ENCODE measurements at places on chromosomes 1 and 21.

- no peak for DNase-seq
Measured at GRCh38 chr1:3857791-3858129, 484 bp downstream of the DFFB start.

- no peak for DNase-seq
Measured at GRCh38 chr1:165960136-165960535, 132.7 kb downstream of the UCK2 start.

DNA sequence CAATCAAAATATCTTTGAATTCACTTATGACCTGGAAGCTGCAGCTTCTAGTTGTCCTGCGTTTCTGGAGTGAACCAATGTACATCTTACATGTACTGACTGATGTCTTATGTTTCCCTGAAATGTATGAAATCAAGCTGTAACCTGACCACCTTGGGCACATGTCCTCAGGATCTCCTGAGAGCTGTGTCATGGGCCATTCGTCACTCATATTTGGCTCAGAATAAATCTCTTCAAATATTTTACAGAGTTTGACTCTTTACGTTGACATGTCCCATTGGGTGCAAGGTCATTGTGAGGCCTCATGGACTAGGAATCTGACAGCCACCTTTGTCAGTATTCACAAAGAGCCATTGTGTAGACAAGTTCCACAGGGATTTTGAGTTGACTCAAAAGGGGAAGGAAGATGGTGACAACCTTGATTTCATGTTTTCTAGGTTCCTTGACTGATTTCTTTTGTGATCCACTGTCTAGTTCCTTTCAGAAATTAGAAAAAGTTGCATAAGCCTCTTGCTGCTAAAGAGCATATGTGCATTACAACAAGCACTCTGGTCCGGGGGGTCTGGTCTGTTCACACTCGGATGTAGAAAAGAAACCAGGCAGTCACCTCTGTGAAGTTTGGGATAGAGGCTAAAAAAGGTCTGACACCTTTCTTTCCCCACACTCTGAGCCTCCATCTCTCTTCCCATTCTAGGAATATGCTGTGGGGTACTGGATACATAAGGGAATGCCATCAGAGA is 10.7 kb downstream of the CHI3L2 start:
- no peak for DNase-seq

DNA sequence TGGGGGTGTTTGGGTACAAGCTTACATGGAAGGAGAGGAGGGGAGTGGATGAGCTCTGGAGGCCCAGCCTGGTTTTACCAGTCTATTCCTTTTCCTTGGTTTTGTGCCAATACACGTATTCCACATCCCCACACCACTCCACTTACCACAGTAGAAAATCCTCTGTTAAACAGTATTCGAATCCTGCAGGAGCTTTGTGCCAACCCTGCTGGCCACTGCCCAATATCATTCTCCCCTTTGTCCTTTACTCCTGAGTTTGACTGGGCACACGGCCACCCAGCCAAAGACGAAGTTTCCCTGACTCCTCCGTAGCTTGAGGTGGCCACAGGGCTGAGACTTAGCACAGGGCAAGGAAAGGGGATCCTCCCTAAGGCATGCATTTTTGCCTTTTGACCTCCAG is 61.6 kb downstream of the TMCO4 start:
- DNase-seq = no peak

DNA sequence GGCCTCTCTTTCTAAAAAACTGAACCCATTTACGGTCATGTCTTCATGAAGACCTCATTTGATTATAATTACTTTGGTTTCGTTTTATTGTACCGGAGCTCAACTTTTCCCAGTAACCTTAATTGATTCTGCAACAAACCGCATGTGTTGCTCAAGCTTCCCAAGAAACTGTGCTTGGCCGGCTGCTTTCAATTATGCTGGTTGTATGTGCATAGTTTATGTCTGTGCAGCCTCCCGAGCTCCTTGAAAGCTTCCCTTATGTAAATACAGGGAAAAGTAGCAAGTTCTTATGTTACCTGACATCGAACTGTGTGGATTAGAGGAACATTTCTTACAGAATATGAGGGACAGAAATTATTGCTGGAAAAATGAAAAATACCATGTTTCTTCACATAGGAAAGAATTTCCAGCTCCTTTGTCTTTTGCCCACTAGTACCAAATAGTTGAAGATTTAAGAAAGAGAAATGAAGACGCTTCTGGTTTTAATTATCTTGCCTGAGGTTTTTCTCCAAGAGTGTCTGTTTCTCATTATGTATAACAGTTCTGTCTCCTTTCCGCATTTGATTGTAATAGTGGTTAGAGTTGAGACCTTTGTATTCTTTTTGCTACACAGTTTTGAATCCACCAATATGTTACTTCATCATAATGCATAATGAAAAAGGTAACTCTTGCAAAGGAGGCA is 2.1 kb downstream of the VCAM1 start:
- DNase-seq = no peak

- DNase-seq = peak; percentile 94
Measured at GRCh38 chr1:205484985-205485967, 19.2 kb upstream of the CDK18 start.

- no peak for DNase-seq
Measured at GRCh38 chr1:207849646-207850045, 61.3 kb downstream of the CD34 start.

DNA sequence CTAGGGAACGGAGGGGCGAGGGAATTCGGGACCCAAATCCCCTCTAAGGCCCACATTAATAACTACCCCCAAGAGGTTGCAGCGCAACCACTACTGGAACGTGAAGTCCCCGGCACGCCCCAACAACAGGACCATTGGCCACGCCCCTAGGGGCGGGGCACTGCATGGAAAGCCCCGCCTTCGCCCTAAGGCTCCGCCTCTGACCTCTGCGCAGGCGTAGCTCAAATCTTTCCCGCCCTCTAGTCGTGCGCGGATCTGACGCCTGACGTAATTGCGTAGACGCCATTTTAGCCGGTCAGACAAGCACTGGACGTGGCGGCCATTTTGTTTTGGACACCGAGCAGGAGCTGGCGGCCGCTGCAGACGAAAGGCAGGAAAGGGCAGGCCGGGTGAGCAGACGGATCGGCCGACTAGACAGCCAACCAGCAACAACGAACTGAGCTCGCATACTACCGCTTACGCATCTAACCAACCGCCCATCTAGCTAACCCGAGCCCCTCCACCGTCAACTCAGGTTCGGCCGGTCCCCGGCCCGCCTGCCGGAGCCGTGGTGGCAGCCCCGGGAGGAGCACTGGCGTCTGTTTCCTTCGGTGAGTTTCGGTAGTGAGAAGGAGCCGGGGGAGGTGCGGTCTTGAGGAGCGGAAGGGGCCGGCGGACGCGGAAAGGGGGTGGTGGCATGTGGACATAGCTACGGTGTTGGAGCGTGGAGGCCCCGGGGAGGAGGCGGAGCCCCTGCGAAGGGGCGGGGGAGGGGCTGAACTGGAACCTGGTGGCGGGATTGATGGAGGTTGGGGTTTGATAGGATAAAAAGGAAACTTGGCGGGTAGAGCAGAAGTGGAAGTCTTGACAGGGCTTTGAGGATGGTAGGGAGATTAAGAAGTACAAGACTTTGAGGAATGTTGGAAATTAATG is at the start of gene CHTOP:
CHTOP (plus strand) TSS at position 313 of the 912 bp plus-strand sequence. CDS start 2,523 bp downstream, outside the sequence.
- peak; percentile 94 for DNase-seq

- no peak for DNase-seq
Measured at GRCh38 chr1:41868241-41868998, 50.3 kb downstream of the HIVEP3 start.

DNA sequence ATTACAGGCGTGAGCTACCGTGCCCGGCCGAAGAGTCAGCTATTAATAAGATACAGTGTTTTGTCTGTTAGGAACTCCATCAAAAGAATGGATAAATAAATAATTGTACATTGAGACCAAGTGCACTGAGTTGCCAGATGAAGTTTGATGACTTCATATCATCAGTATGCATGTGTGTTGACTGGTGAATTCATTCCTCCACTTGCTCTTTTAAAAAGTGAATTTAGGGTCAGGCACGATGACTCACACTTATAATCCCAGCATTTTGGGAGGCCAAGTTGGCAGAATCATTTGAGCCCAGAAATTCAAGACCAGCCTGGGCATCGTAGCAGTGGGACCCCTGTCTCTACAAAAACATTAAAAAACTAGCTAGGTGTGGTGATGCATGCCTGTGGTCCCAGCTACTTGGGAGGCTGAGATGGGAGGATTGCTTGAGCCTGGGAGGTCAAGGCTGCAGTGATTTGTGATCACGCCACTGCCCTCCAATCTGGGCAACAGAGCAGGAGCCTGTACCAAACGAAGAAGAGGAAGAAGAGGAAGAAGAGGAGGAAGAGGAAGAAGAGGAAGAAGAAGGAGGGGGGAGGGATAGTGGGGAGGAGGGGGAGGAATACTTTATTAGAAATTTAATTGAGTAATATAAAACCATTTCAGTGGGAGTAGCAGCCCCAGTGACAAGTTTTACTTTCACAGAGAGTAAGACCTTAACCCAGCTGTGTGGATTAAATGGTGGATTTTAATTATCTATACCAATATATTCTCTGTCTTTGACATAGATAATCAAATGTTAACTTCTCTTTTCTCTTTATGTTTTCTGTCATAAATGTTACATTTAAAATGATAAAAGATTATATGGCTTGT is 74.9 kb downstream of the CCDC18 start:
- DNase-seq = peak; percentile 55

DNA sequence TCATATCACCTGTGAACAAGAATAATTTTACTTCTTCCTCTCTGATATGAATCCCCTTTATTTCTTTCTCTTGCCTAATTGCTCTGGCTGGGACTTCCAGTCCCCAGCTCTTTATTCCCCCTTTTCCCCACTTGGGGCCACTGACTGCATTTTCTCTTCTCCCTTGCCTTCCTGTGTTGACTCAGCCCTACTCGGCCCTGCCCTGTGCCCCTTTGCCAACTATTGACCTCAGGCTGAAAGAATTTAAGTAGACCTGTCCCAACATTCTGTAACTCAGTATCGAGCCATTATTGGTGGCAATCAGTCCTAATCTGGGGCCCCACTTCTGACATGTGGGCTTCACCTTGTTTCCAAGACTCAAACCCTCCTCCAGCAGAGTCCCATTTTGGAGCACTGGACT is 60.6 kb upstream of the STUM start:
- DNase-seq = peak; percentile 85

- DNase-seq = peak; percentile 22
Measured at GRCh38 chr1:117147856-117148588, 26.5 kb upstream of the TRIM45 start.

GRCh38 chr1:164456272-164456671 is 102.7 kb upstream of the PBX1 start:
- DNase-seq = no peak

GRCh38 chr1:204343802-204344201 is 15.9 kb downstream of the PLEKHA6 start:
- DNase-seq = no peak

DNA sequence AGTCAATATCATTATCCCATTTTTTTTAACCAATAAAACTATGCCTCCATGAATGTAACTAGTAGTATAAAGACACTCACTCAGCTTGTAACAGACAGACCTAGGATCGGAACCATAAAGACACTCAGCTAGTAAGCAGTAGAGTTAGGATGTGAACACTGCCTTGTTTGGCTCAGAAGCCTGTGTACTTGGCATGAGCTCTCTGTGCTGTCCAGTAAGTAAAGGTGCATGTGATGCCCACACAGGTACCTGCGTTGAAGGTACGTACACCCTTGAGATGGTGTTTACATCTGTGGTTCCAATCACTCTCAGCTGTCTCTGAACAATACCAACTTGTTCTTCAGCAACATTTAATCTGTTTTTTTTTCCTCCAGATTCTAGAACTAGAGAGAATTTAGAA is 252.1 kb upstream of the SGIP1 start:
- no peak for DNase-seq

- no peak for DNase-seq
Measured at GRCh38 chr1:78651241-78651640, 1.6 kb downstream of the IFI44 start.

- peak; percentile 23 for DNase-seq
Measured at GRCh38 chr1:116076831-116077230, 34.4 kb upstream of the MAB21L3 start.

DNA sequence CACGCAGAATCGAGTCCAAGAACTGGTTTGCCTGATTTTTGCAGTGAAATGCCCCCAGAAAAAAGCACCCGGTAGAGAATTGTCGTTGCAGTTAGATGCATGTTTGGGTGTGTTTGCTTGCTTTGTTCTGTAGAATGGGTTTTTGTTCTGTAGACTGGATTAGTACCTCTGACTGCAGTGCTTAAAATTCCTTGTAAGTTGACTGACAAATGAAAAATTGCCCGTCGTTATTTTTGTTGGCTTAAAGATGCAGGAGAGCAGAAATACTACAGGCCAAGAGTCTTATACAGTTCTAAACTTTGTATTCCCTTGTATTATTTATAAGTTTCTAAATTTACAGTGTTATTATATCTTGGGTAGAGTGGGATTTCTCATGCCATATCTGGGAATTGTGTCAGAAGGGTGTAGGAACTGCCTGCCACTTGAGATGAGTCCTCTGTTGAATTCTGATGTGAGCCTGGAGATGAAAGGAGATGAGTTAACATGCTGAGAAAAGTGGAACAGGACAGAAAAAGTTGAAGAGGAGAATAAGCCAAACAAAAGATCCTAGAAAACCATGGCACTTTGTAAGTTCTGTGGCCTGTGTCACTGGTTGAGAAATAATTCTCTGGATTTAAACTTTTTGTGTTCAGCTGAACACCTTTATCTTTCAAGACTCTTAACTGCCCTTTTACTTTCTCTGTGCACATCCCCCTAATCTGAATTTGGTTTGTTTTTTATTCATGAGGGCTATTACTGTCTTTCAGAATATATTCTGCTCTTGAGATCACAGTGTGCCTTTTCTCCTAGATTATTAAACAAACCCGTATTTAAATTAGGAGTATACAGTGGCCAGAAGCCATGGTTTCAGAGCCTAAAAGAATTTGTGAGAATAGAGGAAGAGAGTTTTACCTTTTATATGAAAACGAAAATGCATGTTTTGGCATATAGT is 1.4 kb downstream of the DESI2 start:
- peak; percentile 8 for DNase-seq
